NCI-H1105 treated with DMSO at 0.1 percent for 48 hours (cell line): ENCODE measurements at places on chromosomes 2 and 18.

DNA sequence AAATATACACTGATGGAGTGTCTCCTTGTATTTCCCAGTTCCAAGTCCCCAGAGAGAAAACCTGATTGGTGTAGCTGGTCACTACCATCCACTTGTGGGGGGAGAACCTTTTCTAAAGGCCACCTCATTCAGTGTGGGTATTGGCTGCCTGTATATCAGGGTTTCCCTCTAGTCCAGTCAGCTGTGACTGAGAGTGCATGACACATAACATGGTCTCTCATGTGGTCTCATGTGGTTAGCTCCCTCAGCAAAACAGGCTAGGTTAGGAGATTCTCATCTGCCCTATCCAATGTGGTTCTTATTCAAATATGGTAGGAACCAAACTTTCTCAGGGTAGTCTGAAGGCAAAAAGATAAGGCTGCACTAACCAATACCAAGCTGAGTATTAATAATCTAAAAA is 4.1 kb upstream of the GORASP2 start:
- no peak for DNase-seq

DNA sequence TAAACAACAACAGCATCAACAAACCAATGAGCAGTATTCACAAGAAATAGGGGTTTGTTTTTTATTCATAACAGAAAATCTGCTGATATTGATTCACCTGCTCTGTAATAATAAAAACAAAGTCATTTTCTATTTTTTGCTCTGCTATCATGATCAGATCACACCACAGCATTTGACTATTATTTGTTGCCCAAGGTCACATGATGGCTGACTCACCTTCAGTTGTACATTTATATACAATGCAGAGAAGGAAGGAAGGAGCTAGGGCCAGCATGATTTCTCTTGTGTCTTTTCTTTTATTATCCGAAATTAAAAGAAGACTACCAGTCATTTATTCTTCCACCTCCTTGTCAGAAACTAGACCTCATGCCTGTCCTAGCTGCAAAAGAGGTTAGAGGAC is 1427.7 kb upstream of the CELF4 start:
- DNase-seq = no peak

DNA sequence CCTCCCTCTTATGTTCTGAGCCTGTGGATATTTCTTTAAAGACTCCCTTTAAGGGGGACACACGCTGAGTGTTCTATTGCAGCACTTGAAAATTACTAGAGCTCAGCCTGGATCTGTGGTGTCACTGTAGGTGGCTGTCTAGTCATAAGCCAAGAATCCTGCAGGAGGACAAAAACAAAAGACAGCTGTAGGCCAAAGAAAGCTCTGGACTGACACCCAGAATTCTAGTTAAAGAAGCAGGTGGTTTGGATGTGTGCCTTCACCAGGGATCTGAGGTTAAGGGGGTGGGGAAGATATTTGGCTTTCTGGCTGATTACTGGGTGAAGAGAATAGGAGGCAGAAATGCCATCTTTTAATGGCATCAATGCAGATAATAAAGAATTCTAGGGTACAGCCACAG is 842.5 kb upstream of the NXPH2 start:
- DNase-seq = no peak

DNA sequence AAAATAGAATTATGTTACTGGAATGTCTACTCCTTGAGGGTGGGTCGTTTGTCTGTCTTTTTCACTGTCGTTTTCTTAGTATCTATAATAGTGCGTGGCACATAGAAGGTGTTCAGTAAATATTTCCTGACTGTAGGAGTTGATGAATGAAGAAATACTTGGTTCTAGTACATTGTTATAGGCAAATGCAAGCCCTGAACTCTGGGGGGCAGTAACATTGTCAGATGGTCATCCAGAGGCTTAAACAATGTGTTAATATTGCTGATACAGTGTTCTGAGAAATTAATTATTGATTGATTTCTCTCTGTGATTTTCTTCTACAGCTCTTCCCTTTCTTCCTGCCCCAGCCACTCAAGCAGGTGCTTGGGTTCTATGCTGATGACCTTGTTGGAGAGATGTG is 24.4 kb upstream of the THOC1 start:
- no peak for DNase-seq

DNA sequence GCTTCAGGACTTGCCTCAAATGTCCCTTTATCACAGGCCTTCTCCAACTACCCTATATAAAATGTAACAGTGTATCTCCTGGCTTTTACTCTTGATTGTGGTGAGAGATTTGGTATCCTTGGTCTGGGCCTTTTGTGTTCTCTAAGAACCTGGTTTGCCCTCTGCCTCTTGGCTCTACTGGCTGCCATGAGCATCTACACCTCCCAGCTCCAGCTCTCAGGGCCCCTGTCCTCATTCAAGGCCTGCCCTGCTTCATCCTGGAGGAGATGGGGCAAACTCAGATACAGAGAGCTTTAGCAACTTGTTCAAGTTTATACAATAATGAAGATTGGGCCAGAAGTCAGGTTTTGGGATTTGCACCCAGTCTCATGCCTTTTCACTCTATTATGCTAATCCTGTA is 45.0 kb downstream of the QPCT start:
- DNase-seq = no peak

GRCh38 chr18:13120255-13120654 is 98.3 kb upstream of the LDLRAD4 start:
- no peak for DNase-seq

- no peak for DNase-seq
Observed at GRCh38 chr18:56307354-56308170, 330.8 kb downstream of the TXNL1 start.

GRCh38 chr2:30522421-30522820 is 75.4 kb downstream of the LCLAT1 start:
- DNase-seq = no peak

GRCh38 chr18:44700652-44701051 is 20.0 kb downstream of the SETBP1 start:
- DNase-seq = no peak

DNA sequence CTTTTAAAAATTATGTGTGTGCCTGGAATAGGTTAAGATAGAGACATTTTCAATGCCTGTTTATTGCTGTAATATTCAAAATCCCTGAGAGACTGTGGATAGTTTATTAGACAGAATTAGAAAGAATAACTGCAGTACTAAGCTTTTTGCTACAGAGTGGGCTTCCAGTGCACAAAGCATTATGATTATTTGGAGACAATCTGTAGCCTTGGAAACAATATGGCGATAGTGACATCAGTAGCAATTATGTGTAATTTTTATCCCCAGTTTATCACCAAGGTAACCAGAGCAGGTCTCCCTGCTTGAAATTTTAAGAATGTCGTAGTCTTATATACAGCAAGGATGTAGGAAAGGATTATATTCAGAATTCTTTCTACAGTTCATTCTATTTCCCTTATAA is 100.0 kb downstream of the MYO3B start:
- peak; percentile 75 for DNase-seq

DNA sequence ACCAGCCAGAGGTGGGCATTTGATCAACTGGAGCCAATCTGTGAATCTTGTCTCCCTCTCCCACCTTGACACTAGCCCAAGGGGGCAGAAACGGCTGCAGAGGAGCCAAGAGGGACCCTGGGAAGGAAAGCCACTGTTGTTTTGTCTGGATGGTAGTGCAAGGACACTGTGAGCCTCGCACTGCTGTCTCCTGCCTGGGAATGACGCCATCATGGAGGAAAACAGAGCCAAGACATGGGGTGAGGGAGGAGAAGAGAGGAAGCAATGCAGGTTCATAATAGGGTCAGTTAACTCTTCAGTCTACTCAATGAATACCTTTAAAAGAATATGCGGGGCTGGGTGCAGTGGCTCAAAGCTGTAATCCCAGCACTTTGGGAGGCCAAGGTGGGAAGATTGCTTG is 231.1 kb upstream of the AGAP1 start:
- DNase-seq = no peak

GRCh38 chr2:128623776-128624761 is 305.4 kb upstream of the HS6ST1 start:
- no peak for DNase-seq

GRCh38 chr2:120620025-120620793 is 115.5 kb upstream of the GLI2 start:
- no peak for DNase-seq

GRCh38 chr2:1538663-1539062 is 125.4 kb downstream of the TPO start:
- DNase-seq = peak; percentile 36

- DNase-seq = no peak
Observed at GRCh38 chr2:98341241-98341640, 5.0 kb upstream of the CNGA3 start.

DNA sequence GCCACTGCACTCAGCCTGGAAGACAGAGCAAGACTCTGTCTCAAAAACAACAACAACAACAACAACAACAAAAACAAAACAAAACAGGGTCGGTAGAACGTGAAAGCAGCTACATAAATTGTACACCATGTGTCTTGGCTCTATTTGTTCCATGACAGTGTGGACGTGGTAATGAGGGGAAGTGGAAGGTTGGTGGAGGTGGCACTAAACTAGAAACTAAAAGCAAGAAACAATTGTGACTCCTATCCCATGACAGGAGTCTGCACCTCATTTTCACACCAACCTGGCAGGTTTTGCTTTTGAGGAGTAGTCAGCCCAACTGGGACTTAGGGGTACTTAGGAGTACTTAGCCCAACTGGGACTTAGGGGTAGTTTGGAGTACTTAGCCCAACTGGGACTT is 62.5 kb upstream of the MRPS9 start:
- DNase-seq = no peak

DNA sequence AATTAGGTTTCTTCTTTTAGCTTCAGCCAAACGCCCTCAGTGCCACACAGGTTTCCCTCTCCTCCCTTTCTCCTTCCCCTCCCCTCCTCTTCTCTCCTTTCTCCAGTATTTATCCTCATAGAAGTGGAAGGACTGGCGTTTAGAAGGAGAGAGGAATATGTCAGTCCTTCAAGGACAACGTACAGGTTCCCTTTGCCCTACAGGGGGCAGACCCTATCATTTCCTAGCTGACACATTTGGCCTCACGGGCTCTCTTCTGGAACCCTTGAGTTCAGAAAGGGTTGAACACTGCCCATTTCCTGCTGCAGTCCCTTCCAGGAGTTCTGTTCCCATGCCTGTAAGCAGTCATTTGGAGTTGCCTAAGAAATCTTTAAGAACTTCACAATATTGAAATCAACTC is 46.1 kb downstream of the CDCA7 start:
- DNase-seq = peak; percentile 21

DNA sequence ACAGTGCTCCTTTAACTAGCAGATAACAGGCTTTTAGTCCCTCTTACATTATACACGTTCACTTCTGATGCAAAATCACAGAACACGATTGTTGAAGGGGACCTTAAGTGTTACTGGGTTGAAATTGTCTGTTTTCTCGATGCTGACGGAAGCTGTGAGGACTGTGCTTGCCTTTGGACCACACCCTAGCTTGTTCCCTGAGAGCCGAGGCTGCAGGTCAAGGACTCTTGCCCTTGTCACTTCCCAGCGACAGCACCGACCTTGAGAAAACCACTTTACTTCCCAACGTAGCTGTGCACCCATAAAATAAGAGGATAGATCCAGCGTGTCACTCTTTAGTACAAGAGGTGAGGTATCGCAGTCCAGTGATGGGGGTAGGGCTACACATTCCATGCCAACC is 701.0 kb downstream of the DCDC2C start:
- no peak for DNase-seq

- DNase-seq = no peak
Observed at GRCh38 chr18:22545066-22545760, 127.5 kb upstream of the CTAGE1 start.

- DNase-seq = no peak
Observed at GRCh38 chr2:1068241-1068640, 117.6 kb downstream of the SNTG2 start.

- peak; percentile 33 for DNase-seq
Observed at GRCh38 chr2:84906900-84907714, 1.7 kb downstream of the TMSB10 start.

DNA sequence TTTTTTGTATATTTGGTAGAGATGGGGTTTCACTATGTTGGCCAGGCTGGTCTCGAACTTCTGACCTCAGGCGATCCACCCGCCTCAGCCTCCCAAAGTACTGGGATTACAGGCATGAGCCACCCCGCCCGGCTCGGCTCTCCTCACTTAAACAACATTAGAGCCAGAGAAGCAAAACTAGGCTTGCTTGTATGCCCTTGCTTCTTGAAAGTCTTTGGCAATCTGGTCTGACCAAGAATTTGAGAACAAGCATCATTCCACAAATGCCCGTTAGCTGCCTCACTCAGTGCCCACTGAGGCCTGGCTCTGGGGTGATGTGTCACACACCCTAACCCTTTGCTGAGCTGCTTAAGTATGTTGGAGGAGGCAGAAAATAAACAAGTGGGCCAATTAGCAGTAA is 33.5 kb downstream of the SOWAHC start:
- DNase-seq = no peak

- DNase-seq = no peak
Observed at GRCh38 chr2:16243411-16243996, 303.2 kb downstream of the MYCN start.

DNA sequence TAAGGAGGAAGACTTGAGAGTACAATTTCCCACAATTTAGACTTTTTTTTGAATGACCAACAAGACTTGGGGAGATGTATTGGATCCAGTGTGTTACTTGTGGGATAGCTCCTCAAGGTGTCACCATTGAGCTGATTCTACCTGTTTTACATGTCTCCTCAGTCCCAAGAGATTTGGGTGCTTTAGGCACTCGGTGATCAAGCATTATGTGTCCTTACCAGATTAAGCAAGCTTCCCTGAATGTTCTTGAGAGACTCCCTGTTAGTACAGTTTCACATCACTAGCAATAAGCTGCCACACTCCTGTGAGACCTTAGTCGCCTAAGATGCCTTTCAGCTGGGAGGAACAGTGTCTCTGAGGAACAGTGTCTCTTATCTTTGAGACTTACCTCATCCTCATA is 384.3 kb upstream of the SYT4 start:
- peak; percentile 46 for DNase-seq

DNA sequence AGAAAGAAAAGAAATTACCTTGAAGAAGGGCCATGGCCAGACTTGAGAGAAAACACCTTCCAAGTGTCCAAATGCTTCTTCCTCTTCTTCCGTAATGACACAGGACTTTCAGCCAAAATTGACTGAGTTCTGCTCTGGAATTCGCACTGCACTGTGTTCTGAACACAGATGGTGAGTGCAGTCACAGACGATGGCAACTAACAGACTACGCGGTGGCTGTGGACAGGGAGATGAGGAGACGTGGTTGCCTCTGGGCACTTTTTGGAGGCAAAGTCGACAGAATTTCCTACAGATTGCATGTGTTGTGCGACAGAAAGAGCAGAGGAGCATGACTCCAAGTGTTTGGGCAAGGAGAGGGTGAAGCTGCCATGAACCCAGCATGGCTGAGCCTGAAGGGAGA is 4.3 kb upstream of the NAPG start:
- DNase-seq = no peak
